Pancreas (tissue), 10 donors: ENCODE measurements at places on chromosomes 6 and 20. TPM values are rescaled to one million over a fixed set of nuclear protein-coding genes. Genes with fewer than 3 reads are reported as not detected.

Gene GLO1
- total RNA-seq, result 18.0 TPM

Gene EPHA7
- total RNA-seq, result 0.15 TPM

Gene SLC26A8
- not detected for total RNA-seq

Gene ZHX3
- 10.9 TPM for total RNA-seq

Gene ZNF831
- total RNA-seq, result 0.09 TPM

Gene FAM83D
- 0.06 TPM for total RNA-seq

Gene SCUBE3
- 0.03 TPM for total RNA-seq

Gene MSH5
- 5.1 TPM for total RNA-seq

Gene NOX3
- not detected for total RNA-seq

Gene EDEM2
- 18.7 TPM for total RNA-seq

Gene SLC17A3
- not detected for total RNA-seq

Gene FAM209A
- not detected for total RNA-seq

Gene TOP1
- 22.3 TPM for total RNA-seq

Gene C20orf204
- 1.0 TPM for total RNA-seq

Gene PRSS35
- total RNA-seq, result 0.34 TPM

Gene OR2H1
- total RNA-seq, result not detected

Gene RSPH4A
- total RNA-seq, result 0.25 TPM

Gene TFAP2C
- 0.49 TPM for total RNA-seq

Gene CBFA2T2
- total RNA-seq, result 8.1 TPM

Gene PRR18
- total RNA-seq, result 0.61 TPM

Gene FAM209B
- not detected for total RNA-seq

Gene GSTA2
- 95.4 TPM for total RNA-seq

Gene ADAM33
- total RNA-seq, result 0.88 TPM

Gene ADGRF5
- 4.5 TPM for total RNA-seq

Gene PDE10A
- total RNA-seq, result 2.3 TPM

Gene ZSCAN16
- total RNA-seq, result 2.1 TPM

Gene NR2E1
- 0.06 TPM for total RNA-seq

Gene ATP6V1G2
- 0.63 TPM for total RNA-seq

Gene PHF3
- total RNA-seq, result 31.4 TPM

Gene E2F1
- 0.92 TPM for total RNA-seq

Gene GSTA3
- total RNA-seq, result not detected

Gene C6orf15
- not detected for total RNA-seq

Gene GSTA5
- total RNA-seq, result not detected

Gene PRDM13
- not detected for total RNA-seq

Gene GLP1R
- total RNA-seq, result 6.6 TPM

Gene PSMB9
- 17.9 TPM for total RNA-seq

Gene SYNJ2
- total RNA-seq, result 9.9 TPM

Gene DNAH8
- not detected for total RNA-seq

Gene FAM8A1
- 9.8 TPM for total RNA-seq

Gene MUCL3
- not detected for total RNA-seq

Gene POPDC3
- total RNA-seq, result 0.67 TPM

Gene C20orf141
- not detected for total RNA-seq

Gene NRN1
- total RNA-seq, result 0.83 TPM

Gene POU3F2
- not detected for total RNA-seq

Gene RFX6
- 0.66 TPM for total RNA-seq

Gene TCF15
- 0.21 TPM for total RNA-seq

Gene FGD2
- 6.4 TPM for total RNA-seq
